ENCODE measurements at places on chromosomes 3 and 15.

- no peak for DNase-seq
Measured at GRCh38 chr3:46668591-46668990, 24.9 kb downstream of the ALS2CL start.

- DNase-seq = no peak
Measured at GRCh38 chr3:149174901-149175300, 45.5 kb downstream of the HPS3 start.

DNA sequence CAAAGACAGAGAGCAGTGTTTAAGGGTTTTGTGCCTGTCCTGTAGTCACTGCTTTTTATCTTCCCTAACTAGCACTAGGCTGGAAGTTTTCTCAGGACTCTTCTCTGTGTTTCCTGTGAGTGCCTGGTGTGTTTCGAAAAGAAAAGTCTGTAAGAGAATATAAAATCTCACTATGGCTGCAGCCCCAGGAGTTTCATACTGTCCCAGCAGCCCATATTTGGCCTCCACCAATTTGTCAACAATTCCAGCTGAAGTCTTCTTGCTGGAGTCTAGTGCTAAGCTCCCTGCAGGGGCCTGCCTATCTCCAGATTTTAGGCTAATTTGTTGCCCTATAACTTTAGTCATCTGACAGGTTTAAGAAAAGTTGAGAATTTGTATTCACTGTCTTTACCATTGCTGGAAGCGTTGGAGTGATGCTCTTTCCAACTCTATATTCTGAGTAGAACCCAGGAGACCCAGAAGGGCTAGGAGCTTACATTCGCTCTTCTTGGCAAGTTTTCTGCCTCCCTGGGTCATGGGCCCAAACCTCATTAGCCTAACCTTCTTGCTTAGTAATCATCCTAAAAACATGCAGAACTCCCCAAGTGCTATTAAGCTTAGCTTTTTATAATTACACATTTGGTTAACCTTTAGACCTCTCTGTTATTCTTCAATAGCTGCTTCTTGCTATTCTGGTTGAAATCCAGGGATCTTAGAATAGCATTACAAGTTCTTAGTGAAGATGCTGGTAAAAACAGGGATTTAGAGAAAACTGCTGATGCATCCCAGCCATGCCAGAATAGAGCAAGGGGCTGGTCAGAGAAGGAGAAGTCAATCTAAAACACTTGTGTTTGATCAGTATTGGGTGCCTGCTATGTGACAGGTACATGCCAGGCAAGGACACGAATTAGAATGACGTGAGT, 283.1 kb downstream of the NEK10 start:
- no peak for DNase-seq

DNA sequence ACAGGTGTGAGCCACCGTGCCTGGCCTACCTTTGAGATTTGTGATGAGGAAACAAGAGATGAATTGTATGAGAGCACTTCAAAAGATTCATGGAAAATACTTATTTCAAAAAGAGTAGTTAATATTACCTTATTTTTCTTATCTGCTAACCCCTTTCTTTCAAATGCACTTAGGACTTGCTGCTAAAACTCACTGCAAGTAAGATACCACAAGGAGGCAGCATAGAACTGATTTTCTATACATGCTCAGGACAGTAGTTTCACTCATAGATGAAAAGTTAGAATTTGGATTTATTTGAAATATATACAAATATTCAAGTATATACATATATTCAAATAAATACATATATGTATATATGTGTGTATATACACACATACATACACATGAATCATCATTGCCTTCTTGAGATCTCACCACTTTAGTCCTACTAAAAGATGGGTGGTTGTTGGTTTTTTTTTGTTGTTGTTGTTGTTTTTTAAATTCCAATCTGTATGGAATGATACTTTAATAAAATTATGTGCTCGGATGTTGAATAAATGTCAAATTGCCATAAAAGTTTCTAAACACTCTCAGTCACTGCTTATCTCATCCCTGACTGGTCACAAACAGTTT, 2.4 kb downstream of the CCNDBP1 start:
- DNase-seq = no peak

DNA sequence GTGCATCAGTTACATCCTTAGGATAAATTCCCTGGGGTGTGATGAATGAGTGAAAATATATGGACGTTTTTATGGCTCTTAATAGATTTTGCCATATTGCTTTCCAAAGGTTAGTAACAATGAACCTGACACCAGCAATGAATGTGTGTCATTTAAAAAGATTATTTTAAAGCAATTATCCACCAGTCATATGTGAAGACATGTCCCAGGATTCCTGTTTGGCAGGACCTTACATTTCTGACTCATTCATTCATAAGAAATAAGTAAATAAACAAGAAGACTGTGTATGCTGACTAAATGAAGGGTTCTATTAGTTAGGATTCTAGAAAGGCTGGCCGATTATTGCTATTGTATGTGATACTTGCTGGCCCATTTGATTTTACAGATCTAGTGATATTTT, 201.5 kb downstream of the SOX2 start:
- no peak for DNase-seq

DNA sequence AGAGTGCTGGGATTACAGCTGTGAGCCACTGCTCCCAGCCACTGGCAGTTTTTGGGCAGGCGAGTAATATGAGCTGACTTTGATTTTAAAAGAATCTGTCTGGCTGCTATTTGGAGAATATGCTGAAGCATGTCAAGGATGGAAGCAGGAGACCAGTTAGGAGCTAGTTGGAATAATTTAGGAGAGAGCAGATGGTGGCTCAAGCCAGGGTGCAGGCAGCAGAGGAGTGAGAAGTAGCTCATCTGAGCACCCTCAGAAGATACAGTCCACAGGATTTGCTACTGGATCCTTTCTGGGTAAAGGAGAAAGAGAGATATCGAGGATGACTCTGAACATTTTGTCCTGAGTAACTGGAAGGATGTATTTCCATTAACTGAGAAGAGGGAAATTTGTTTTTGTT, 30.4 kb upstream of the BDH1 start:
- no peak for DNase-seq

- no peak for DNase-seq
Measured at GRCh38 chr3:52896613-52897012, 735 bp downstream of the STIMATE start.

GRCh38 chr3:73192036-73192738, 130.7 kb downstream of the EBLN2 start:
- DNase-seq = no peak

DNA sequence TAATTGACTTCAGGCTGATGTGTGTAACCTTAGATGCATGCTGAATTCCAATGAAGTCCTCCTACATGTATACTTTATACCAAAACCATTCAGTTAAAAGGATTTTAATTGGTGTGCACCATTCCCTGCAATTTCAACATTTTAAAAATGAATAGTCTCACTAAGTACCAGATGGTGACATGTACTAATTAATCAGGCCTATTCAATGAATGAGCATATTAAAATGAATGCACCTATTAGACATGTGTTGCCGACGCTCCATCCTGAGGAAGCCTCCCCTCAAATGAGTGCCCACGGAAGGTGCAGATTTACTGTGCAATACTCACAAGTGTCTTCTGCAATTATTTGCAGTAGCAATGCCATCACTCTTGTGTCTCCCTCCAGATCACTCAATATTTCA, 124.7 kb upstream of the TSPAN3 start:
- no peak for DNase-seq

- DNase-seq = no peak
Measured at GRCh38 chr3:159775372-159775961, 213.2 kb upstream of the IL12A start.

- DNase-seq = no peak
Measured at GRCh38 chr3:147799601-147800000, 390.4 kb downstream of the ZIC1 start.

GRCh38 chr3:18745472-18745871, 320.3 kb upstream of the SATB1 start:
- no peak for DNase-seq

All from stimulated activated CD8-positive, alpha-beta memory T cell treated with anti-CD3 and anti-CD28 coated beads, Interleukin-2, amount 100 ng/mL, for 1 hour (primary cell).